A549 treated with CORT108297 at 1 μM for 4 hours (cell line): ENCODE measurements at places on chromosomes 11 and 22. TPM values are rescaled to one million over a fixed set of nuclear protein-coding genes. Genes with fewer than 3 reads are reported as not detected.

PATE4 gene
- not detected in 5 replicates for total RNA-seq

LAYN gene
- total RNA-seq = 4.3 to 6.5 TPM (median 4.9 TPM) in 5 replicates

ZBTB16 gene
- 0.06 to 0.07 TPM (median 0.06 TPM) in 4 of 5 replicates, not detected in the other for total RNA-seq

LRP4 gene
- total RNA-seq = 7.2 to 8.7 TPM (median 7.2 TPM) in 5 replicates

AAMDC gene
- 25.0 to 41.8 TPM (median 26.4 TPM) in 5 replicates for total RNA-seq

TENM4 gene
- 0.02 to 0.15 TPM (median 0.13 TPM) in 4 of 5 replicates, not detected in the other for total RNA-seq

C1QTNF4 gene
- total RNA-seq = 0.08 to 0.10 TPM (median 0.08 TPM) in 3 of 5 replicates, not detected in the others
